ENCODE measurements at places on chromosomes 5 and 9. TPM values are rescaled to one million over a fixed set of nuclear protein-coding genes. Genes with fewer than 3 reads are reported as not detected.

The MAMDC4 gene
- total RNA-seq: 4.9 TPM

The CTXN3 gene
- not detected for total RNA-seq

The CYLC2 gene
- total RNA-seq: not detected

The GALT gene
- 17.2 TPM for total RNA-seq

The PLPPR1 gene
- 3.8 TPM for total RNA-seq

The GPR150 gene
- 0.19 TPM for total RNA-seq

The FSTL4 gene
- not detected for total RNA-seq

The GCNT1 gene
- total RNA-seq: 13.3 TPM

The ABLIM3 gene
- 31.1 TPM for total RNA-seq

The PCDHGA4 gene
- 5.0 TPM for total RNA-seq

The CMBL gene
- total RNA-seq: 6.7 TPM

The MYMK gene
- not detected for total RNA-seq

The PCDHGB6 gene
- 1.7 TPM for total RNA-seq

The C5orf46 gene
- total RNA-seq: 0.18 TPM

The NKD2 gene
- not detected for total RNA-seq

The TXNDC15 gene
- total RNA-seq: 43.6 TPM

The FBP2 gene
- total RNA-seq: not detected

The PDE6A gene
- under 0.01 TPM for total RNA-seq

The PCDHAC2 gene
- 0.09 TPM for total RNA-seq

The TMEM141 gene
- total RNA-seq: 78.5 TPM

The SIT1 gene
- total RNA-seq: not detected

The GRM6 gene
- not detected for total RNA-seq

The ZDHHC11 gene
- 0.75 TPM for total RNA-seq

The ENC1 gene
- total RNA-seq: 126 TPM

The PFN3 gene
- total RNA-seq: not detected

The ERAP2 gene
- total RNA-seq: 7.6 TPM

The C5orf34 gene
- 3.1 TPM for total RNA-seq

The ADRA1B gene
- 0.94 TPM for total RNA-seq

The CCDC192 gene
- not detected for total RNA-seq

The FAM81B gene
- not detected for total RNA-seq

The SHLD3 gene
- 3.6 TPM for total RNA-seq

The GRAMD2B gene
- 0.45 TPM for total RNA-seq

The GPR151 gene
- total RNA-seq: not detected

The SPINK1 gene
- not detected for total RNA-seq

The C9 gene
- total RNA-seq: not detected

The PCDHA6 gene
- total RNA-seq: 0.56 TPM

The ARSI gene
- 0.09 TPM for total RNA-seq

The PCDHB16 gene
- total RNA-seq: 0.09 TPM

The LRRTM2 gene
- under 0.01 TPM for total RNA-seq

The MATR3 gene
- 227 TPM for total RNA-seq

The NUP214 gene
- 15.0 TPM for total RNA-seq

The ANKRD31 gene
- total RNA-seq: not detected

The IFNA8 gene
- not detected for total RNA-seq

The NEUROG1 gene
- not detected for total RNA-seq

The PDGFRB gene
- 0.63 TPM for total RNA-seq

The C5orf58 gene
- not detected for total RNA-seq

The PCDHB5 gene
- 0.56 TPM for total RNA-seq

The NSUN2 gene
- 70.7 TPM for total RNA-seq

The TMEM252 gene
- total RNA-seq: not detected

The GPR21 gene
- total RNA-seq: 0.90 TPM

The GRIA1 gene
- under 0.01 TPM for total RNA-seq

The GLRA1 gene
- not detected for total RNA-seq

The HIGD2A gene
- 24.7 TPM for total RNA-seq

The BARX1 gene
- not detected for total RNA-seq

Measured in endothelial cell of coronary artery (primary cell).